Central memory CD4-positive, alpha-beta T cell (primary cell): ENCODE measurements at places on chromosomes 7 and 10.
A peak's percentile ranks its signal among the peaks of the same experiment; 100 is the strongest.

GRCh38 chr10:130647341-130647740 is 511.1 kb downstream of the GLRX3 start:
- DNase-seq: no peak

GRCh38 chr10:113385021-113385999 is 167.5 kb upstream of the HABP2 start:
- DNase-seq: peak; percentile 54

DNA sequence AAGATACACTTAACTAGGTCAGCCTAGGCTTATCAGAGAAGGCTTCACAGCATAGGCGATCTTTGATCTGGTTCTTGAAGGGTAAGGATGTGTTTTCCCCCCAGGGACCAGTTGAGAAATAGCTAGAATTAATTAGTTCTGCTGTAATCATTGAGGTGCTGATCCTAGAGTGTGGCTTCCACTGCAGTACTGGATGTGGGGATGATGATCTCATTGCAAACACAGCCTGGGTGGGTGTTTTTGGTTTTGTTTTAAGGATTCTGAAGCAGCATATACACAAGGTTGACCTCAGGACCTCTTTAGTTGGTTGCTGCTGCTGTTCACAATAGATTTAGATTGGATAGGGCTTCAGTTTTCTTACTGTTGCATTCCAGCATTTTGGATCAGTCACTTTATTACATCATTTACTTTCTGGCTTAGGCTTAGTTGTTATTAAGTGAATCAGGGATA is 159.7 kb downstream of the AUTS2 start:
- DNase-seq: no peak

- DNase-seq: no peak
Observed at GRCh38 chr10:48946332-48946731, 6.7 kb upstream of the LRRC18 start.

GRCh38 chr7:153638821-153639435 is 413.3 kb upstream of the DPP6 start:
- no peak for DNase-seq

GRCh38 chr10:123637326-123637880 is 28.8 kb upstream of the GPR26 start:
- DNase-seq: no peak

GRCh38 chr10:11170993-11171851 is 153.6 kb downstream of the CELF2 start:
- DNase-seq: no peak

DNA sequence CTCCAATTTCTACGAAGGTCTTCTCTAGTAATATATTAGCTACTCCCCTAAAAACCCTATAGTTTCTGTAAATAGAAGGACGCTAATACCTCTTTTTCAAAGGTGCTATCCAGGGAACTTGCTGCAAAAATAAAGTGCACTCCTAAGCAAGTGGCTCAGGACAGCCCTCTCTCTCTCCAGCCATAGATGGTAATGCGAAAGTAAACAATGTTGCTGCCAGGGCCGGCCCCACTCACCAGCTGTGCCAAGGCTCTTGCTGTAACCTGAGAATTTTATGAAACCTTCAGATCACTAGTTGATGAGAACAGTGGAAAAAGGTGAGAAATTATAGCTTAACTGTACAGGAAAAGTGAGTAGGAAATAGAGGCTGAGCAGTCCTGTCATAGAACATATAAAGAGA is 10.9 kb upstream of the TAS2R39 start:
- DNase-seq: no peak

DNA sequence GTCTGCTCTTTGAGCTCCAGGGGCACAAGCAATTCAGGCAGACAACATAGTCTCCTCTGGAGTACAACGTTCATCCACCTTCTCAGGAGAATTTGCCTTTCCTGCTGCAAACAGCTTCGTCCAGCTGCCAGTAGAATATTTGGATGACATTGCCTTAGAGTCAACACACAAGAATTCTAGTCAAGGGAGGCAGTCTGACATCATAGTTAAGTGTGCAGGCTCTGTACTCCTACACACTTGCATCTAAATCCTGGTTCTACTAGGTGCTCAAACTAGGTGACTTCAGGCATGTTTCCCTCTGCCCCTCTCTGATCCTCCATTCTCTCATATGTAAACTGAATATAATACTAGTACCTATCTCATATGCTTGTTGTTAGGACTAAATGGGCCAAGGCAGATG is 314.8 kb downstream of the HPSE2 start:
- DNase-seq: no peak

- no peak for DNase-seq
Observed at GRCh38 chr10:30215623-30216022, 133.5 kb downstream of the MTPAP start.

DNA sequence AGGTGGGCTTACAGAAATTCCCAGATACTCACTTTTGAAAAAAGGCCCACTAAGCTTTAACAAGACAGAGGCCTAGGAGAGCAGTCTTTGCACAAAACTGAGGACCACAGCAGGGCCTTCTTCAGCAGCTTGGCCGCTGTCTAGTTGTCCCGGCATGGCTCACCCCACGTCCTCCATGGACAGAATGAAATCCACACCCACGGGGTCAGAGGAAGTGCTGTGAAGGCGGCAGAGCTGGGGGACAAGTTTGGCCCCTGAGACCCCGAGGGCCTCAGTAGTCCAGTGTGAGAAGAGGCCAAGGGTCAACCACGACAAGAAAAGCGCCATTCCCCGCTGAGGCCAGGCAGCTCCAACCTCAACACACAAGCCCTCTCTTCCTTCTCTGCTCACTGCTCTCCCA is 78.9 kb downstream of the ZRANB1 start:
- no peak for DNase-seq

GRCh38 chr10:124233546-124234138 is 140.2 kb upstream of the CHST15 start:
- no peak for DNase-seq

DNA sequence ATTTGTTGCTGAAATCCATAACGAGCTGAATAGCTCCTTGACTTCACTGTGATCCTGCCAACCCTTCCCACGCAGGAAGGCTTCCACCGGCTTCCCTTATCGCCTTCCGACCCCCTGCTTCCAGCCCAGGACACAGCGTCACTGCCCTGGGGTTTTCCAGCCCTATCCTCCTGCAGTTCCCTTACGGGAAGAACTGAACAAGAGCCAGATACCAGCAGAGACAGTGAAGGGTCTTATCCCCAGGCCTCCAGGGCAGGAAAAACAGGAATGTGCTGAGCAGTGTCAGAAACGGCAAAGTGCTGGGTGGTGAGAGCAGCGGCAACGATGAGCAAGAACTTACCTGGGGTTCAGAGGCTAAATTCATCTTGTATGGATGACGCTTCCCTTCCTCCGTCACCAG is 22.4 kb downstream of the PDLIM1 start:
- DNase-seq: no peak

DNA sequence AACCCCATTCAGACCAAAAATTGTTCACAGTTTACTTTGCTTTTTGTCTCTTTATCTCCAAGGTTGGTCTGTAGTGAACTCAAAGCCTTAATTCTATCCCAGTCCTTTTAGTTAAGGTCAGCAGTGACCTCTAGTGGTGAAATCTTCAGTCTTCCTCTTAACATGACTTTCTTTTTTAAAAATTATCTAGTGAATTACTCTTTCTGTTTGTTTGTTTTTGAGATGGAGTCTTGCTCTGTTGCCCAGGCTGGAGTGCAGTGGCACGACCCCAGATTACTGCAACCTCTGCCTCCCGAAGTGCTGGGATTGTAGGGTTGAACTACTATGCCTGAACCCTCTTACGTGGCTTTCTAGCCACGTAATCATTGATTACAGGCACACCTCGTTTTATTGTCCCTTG is 25.0 kb downstream of the ZNF487 start:
- DNase-seq: peak; percentile 68

DNA sequence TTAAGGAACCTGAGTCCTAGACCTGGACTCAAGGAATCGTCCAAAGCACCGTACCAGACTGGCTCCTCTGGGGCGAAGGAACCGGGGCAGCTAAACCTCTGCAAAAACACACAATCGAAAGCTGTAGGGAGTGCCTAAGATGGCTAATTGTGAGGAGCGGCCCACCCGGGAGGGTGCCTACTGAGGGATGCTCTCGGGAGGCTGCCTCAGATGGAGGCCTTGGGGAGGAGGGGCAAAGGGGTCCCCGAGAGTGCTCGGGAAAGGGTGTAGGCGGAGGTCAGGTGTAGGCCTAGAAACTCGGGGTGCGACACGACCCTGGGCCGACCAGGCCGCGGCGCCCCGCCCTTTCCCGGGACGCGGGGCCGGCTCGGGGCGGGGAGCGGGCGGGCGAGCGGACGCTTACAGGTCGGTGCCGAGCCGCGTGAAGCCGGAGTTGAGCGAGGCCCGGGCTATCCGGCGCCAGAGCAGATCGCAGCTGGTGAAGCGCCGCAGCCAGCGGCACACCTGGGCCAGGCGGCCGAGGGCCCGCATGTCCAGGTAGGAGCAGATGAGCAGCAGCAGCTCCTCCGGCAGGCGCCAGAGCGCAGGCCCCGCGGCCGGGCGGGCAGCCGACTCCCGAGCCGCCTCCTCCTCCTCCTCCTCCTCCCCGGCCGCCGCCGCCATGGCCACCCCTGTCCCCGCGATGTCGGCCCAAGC is 844 bp downstream of the FBXW4 start:
- DNase-seq: peak; percentile 70

DNA sequence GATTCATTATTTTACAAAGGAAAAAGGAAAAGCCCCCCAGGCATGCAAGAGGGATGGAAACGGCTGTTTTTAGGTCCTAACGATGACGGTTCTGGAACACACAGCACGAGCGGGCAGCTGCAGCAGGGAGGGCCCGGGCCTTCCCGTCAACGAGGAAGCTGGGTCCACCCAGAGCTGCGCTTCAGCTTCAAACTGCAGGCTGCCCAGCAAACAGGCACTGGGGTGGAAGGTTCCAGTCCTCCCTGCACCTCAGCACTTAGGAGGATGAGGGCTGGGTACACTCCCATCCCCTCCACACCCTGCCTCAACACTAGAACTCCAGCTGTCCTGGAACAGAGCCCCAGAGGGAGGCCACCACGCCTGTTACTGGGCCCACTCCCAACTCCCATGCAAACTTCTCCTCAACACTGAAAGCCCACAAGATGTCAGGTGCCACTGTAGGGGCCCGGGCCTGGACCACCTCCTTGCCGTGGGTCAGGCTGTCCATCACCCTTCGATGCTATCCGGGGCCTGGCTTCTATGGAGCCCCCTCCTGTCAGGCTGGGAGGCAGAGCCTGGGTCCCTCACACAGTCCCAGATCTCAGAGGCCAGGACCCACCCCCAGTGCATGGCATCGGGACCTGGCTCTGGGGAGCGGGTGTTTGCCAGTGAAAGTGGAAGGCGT is 33.0 kb downstream of the PAPOLB start:
- no peak for DNase-seq

DNA sequence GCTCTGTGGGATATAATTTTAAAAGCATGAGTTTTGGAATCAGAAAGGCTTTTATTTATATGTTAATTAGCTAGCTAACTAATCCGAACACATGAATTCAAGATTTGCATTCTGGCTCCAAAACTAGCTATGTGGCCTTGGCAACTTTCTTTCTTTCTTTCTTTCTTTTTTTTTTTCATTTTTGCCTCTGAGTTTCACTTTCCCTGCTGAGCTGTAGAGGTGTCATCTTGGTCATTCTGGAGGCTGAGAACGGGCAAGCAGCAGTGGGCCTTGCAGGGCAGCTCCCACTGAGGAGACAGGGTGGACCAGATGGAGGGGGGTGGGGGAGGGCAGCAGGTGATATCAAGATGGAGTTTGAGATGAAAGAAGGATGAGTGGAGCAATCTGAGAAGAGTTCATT is 24.8 kb upstream of the SFMBT2 start:
- DNase-seq: no peak

DNA sequence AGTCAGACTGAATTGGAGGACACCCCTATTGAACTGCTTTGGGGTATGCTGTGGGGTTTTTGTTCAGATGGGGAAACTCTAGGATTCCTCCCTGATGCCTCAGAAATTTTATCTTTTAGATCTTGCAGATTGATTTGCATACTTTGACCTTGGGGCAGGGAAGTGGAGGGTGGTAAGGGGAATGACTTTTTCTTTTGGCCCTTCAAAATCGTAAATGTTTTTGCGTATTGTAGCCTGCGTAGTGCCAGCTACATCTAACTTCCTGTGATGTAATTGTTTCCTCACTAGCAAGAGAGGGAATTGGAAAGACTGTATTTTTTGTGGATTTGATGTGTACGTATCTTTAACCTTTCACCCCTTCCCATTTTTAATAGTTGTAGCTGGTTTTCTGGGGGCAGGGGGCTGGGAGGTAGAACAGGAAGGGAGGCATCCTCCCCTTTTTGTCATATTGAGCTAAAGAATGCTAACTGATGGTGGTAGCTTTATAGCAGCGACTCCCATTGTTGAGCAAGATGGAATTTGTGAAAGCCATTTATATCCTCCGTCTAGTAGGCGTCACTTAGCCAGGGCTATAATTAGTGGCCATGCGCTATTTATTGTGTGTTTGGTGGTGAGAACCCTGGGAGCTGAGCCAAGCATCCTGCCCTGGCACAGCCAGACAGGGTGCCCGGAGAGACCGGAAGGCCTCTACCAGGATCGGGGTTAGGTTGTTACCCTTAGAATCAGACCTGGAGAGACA is 11.3 kb downstream of the DUSP5 start:
- DNase-seq: no peak

- DNase-seq: no peak
Observed at GRCh38 chr7:105618016-105618296, 36.7 kb upstream of the EFCAB10 start.

DNA sequence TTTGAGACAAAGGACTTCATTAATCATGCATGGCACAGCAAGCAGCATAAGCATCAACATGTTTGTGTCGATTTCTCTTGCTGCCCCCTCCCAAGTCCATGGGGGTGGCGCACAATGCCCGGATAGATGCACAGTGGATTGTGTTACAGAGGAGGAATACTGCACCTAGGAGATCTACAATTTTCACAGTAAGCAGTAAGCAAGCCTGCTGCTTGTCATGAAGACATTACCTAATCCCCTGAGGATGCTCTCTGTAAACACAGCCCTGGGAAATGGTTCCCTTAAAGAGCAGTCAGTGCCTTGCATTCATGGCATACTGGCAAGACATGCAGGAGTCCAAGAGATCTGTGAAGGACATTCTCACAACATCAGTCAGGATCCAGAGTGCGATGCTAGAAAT is 137.7 kb downstream of the ETV1 start:
- no peak for DNase-seq

GRCh38 chr10:31278279-31278941 is 40.6 kb upstream of the ZEB1 start:
- DNase-seq: no peak

- DNase-seq: no peak
Observed at GRCh38 chr10:71938211-71938610, 26.0 kb upstream of the CHST3 start.

DNA sequence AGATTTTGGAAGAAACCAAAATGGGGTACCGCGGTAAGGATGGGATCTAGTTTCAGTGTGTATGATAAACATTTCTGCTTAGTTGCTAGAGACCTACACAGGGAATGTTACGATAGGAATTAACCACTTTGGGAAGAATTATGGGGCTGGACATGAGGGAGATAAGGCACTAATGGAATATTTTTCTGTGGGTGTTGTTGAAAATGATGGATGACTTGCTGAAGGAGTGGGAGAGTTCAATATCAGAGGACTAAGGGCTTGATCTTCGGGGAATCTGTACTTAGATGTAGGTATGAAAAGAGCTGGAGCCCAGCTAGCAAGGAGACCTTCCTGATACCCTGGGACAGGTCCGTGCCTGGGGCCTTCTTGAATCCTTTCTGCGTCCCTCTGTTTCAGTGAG is 303.7 kb downstream of the EXOC4 start:
- no peak for DNase-seq
